Activated T-cell treated with anti-CD3 and anti-CD28 coated beads for 48 hours (primary cell): ENCODE measurements at places on chromosomes 13 and 19.

DNA sequence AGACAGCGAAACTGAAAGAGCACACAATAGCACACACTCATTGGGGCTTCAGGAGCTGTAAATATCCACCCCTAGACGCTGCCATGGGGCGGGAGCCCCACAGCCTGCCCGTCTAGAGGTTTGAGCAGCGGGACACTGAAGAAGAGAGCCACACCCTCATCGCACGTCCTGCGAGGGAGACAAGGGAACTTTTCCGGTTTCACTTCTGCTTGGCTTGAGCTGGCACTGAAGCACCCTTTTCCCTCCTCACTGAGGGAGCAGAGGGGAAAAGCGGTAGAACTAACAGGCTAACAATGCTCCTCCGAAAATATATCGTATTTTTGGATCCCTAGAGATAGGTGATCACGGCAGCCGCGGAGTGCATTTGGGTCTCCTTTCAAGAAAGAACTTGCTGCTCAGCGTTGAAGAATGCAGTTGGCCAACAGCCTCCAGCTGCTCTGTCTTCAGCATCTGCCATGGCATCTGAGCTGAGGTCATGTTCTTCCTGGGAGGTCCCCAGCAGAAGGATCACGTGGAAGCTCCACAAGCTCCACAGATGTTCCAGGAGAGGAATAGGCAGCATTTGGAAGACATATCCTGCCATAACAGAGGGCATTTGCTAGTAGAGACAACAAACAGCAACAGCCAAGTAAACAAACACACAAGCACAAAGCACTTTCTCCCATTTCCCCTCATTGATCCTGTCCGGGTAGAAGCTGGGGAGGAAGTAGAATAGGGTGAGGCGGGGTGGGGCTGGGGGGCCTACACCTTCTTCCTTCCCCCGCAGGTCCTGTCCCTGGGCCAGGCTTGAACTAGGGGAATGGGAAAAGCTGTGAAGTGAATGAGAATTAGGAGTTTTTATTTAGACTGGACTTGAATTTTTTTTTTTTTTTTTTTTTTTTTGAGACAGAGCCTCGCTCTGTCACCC is 44.8 kb upstream of the ALOX5AP start:
- no peak for DNase-seq

- DNase-seq = no peak
These were observed 28.1 kb upstream of the TPT1 start for GRCh38 chr13:45369116-45369515.

GRCh38 chr13:94598281-94598680 is 2.3 kb upstream of the TGDS start:
- DNase-seq = no peak

- DNase-seq = no peak
These were observed 34.2 kb downstream of the MBNL2 start for GRCh38 chr13:97256343-97256783.

- DNase-seq = no peak
These were observed 1921.1 kb downstream of the OLFM4 start for GRCh38 chr13:54949735-54950134.

GRCh38 chr13:102260256-102260655 is 141.6 kb downstream of the FGF14 start:
- no peak for DNase-seq

DNA sequence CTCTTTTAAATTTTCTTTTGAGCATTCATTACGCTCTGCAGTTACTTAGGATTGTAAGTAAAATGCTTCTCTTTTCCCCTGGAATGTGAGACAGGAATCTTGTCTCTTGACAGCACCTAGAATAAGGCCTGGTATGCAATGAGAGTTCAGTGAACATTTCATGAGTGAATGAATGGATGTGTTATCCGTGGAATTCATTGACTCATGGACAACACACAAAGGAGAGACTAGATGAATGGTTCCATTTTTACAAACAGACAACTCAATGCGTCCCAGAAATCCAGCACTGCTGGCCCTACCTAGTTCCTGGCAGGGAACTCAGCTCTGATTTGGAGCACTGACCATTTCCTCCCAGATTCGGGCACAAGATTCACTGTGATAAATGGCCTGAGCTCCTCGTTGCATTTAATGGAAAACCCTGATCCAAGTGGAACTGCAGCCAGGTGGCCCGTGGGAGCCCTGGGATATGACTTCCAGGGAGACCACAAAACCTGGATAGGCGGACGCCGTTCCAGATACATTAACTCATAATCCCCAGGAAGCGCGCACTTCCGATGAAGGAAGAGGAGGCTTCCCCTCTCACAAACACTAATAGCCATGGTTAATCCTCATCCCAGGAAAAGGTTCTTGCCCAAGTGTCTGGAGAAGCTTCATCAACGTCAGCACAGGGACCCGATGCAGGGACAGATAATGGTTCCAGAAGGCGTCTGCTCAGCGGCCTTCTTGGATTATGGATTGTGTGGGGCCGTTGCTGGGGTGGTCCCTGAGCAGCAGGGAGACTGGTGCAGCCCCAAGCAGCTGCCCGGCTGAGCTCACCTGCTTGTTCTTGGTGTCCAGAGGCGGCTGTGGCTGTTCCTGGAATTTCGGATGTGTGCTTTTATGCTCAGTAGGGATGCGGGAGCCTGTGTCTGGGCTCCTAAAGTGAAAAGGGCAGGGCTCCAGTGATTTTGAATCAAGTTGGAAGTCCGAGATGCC is 211.1 kb upstream of the TSHZ3 start:
- no peak for DNase-seq

DNA sequence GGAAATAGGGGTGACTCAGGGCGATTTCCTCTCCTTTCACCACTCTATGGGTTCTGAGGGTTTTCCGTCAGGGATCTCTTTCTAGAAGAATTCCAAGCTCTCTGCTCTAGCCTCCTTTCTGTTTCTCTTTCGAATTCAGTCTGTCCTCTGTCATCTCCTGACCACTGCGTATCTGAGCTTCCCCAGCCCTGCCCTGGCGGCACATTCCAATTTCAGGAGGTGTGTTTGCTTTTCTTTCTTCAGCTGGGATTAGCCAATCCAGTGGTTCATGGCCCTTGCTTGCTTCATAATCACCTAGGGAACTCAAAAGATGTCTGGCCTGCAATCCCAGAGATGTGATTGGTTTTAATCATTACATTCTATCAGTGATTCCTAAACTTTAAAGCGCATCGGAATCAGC is 9.4 kb downstream of the IFNL2 start:
- DNase-seq = no peak

DNA sequence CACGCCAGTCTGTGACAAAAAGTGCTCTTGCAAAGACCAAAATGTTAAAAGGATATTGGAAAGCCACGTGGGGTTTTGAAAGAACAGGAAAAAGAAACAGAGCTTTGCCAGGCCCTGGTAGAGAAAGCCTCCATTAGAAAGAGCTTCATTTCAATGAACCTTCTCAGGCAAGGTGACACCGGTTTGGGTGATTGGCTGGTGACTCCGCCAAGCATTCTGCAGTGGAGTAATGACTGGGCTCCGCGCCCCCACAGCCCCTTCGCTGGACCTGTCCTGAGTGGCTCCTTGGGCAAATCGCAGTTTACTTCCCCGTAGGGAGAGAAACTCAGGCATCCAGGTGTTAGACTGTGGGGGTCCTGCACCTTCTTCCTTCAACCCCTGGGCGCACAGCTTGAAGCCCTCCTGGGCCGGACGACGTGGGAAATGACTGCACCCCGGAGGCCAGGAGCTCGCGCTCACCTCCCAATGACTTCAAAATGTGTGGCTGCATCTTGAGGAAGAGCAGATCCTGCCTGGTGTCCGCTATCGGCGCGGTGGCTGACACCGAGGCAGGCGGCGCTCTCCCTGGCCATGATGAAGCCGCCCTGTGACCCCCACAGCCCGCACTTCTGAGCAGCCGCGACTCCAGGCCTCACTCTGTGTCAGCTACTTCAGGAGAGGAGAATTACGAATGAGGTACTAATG is 444.6 kb upstream of the SGCG start:
- DNase-seq = no peak

- no peak for DNase-seq
These were observed 215.0 kb downstream of the DCLK1 start for GRCh38 chr13:35916146-35916545.

DNA sequence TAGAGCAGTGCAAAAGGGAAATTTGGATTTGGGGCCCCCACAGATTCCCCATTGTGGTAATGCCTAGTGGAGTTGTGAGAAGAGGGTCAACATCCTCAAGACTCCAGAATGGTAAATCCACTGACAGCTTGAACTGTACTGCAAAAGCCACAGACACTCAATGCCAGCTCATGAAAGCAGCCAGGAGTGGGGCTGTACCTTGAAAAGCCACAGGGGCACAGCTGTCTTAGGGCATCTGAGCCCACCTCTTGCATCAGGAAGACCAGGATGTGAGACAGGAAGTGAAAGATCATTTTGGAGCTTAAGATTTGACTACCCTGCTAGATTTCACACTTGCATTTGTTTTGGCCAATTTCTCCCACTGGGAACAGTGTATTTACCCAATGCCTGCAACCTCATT is 1548.9 kb upstream of the PCDH20 start:
- no peak for DNase-seq

DNA sequence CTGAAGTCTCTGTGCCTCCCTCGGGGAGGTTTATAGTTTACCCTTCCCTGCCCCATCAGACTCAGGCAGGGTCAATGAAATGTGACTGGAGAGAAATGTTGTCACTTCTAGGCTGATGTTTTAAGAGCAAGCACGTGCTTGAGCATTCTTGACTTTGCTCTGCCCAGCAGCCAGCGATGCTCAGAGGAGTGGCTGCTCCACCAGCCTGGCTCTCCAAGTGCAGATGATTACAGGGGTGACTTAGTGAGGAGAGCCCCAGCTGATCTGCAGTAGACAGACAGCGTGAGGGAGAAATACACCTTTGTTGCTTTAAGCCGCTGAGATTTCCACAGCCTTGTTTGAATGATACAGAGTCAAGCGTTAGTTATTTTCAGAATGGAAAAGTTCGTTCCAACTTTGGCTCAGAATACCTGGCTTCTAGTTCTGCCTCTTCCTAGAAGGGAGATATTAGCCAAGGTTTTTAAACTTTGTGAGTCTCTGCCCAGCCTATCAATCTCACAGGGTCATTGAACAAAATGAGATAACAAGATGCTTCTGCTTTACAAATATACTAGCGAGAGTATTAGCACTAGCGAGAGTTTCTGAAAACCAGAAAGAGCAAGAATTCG is 143.6 kb downstream of the OXGR1 start:
- no peak for DNase-seq

DNA sequence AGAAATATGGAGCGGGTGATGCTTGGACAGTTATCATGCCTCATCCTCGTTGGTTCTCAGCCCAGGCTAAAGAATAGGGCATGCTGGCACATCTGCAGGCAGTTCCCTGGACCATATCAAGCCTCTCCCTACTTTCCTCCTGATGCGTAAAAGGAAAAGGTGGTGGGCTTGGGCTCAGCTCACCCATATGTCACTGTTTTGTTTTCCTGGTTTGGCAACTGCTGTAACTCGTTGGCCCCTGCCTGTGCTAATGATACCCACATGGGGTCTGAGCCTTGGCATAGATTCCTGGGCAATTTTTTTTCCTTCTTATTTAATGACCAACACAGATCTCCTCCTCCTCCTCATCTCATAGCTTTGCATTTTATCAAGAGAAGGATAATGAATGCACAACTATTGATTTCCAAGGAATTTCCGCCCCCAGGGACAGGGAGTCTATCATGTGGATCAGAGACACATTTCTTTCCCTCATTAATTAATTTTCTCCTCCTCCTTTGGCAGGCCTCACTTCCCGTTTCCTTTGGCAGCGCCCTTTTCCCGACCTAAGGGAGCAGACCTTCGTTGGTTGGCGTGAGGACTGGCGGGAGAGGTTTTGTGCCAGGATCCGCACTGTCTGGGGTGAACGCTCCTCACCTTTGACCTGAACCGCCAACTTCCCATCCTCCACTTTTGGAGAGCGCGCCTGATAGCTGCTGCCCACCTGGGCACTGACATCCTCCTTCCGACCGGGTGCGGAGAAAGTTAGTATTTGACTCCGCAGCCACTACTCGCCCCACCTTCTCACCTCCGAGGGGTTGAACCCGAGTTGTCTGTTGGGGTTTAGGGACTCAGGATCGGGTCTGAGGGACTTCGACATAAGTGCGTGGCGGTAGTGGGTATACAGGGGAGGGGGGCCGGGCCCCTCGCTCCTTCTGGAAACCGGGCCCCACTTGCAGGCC is 3.4 kb upstream of the POU4F1 start:
- DNase-seq = no peak

- no peak for DNase-seq
These were observed 59.9 kb upstream of the ZNF85 start for GRCh38 chr19:20863176-20863575.

DNA sequence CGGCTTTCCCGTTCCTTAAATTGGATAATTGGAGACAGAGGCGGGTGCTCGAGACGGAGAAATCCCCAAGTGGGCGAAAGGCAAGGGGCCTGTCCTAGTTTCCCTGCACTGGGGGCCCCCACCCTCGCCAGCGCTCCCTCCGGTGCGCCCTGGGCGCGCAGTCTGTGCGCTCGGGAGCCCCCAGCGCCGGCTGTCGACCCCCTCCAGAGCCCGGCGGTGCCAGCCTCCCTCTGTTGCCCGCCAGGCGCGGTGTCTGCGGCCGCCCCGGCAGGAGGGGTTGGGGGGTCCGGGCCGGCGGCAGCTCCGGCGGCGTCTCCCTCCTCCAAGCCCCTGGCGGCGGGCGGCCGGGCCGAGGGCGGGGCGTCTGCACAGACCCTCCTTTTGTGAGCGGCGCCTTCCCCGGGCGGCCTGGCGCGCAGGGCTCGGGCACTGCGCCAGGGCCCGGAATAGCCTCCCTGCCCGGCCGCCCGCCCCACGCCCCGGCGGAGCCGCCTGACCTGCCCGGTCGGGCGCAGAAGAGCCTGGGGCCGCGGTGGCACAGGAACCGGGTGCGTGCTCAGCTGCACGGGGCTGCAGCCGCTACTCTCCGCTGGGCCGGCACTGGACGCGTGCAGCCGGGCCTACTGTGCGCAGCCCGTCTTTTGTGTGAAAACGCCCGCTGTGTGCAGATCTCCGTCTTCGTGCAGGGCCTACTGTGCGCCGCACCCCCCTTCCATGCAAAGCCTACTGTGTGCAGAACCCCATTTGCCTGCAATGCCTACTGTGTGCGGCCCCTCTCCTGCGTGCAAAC is 13.2 kb downstream of the GADD45B start:
- DNase-seq = no peak

DNA sequence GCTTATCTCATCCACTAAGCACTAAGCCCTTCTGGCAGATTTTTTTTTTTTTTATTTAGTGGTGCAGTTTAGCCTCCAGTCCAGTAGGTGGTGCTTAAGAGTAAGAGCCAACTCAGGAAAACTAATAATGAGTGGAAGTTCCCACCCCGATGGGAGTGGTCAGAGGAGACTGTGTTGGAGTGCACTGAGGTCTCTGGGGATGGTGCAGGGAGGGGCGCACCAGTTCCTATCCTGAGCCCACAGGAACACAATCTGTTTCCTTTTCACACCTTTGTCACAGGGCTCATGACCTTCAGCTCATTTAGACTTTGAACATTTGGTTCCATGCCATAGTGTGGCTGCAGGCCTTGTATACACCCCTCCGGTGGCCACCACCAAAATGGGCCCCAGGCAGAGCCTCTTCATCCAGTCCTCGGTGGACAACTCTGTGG is 367.4 kb downstream of the SPRY2 start:
- no peak for DNase-seq
